ENCODE measurements at places on chromosomes 4 and X.
A peak's percentile ranks its signal among the peaks of the same experiment; 100 is the strongest.

GRCh38 chr4:38235354-38235753 is 275.2 kb downstream of the PTTG2 start:
- DNase-seq, result no peak

- DNase-seq, result no peak
Measured at GRCh38 chrX:21590012-21590776, 67.9 kb downstream of the KLHL34 start.

DNA sequence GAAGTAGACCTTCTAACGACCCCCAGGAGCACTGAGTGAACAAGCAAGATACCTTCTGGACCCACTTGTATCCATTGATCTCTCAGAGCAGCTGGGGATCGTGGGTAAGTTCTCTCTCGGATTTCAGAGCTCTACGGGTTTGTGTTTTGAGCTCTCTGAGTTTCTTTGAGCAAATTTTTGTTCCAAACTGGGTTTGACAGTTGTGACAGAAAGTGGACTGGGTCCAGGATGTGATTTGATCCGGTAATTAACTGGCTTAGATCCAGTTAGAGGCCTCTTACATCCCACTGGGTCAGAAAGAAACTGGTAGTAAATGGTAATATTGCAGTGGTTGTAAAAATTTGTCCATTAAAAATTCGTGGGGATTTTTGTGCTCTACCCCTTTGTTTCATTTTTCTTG is 459.2 kb downstream of the INPP4B start:
- no peak for DNase-seq

DNA sequence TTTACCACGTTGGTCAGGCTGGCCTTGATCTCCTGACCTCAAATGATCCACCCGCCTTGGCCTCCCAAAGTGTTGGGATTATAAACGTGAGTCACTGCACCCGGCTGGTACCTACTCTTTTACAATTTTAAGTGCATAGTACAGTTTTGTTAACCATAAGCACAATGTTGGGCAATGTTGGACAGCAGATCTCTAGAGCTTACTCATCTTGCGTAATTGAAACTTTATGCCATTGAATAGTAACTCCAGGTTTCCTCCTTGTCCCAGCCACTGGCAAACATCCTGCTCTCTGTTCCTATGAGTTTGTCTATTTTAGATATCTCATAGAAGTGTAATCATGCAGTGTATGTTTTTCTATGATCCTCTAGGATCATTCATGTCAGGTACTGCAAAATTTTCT is 9.3 kb upstream of the CPE start:
- DNase-seq, result no peak

DNA sequence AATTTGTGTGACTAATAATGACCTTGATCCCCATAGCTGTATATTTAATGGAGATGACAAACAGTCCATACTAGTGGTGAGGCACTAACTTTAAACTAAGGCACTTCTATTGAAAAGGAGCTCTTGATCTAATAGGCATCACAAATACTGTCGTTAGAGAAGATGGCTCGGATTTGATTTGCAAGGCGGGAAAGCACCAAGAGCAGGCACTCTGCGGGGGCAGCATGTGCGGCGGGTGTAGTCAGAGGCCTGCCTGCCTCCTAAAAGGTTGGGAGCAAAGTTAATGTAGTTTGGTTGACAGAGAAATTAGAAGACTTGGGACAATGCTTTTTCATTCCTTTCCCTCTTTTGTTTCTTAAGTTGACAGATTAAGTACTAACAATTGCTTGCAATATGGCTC is 278.8 kb downstream of the CFAP299 start:
- DNase-seq, result no peak

DNA sequence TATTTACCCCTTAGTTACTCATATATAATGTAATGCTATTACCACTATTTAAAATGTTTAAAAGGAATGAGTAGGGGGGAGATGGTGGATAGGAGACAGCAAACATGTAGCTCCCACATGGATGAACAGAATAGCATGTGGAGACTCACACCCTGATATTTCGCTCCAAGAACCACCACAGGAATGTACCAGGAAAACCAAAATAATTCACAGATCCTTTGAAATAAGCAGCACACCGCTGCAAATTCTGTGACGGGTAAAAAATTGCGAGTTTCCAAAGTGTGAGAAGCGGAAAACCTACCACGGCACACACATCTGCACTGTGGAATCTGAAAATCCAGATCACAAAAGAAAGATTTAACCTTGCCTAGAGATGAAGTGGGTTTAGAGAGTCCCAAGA is 428.2 kb downstream of the TLL1 start:
- DNase-seq, result no peak

- DNase-seq, result no peak
Measured at GRCh38 chr4:182141061-182141460, 102.1 kb upstream of the TENM3 start.

DNA sequence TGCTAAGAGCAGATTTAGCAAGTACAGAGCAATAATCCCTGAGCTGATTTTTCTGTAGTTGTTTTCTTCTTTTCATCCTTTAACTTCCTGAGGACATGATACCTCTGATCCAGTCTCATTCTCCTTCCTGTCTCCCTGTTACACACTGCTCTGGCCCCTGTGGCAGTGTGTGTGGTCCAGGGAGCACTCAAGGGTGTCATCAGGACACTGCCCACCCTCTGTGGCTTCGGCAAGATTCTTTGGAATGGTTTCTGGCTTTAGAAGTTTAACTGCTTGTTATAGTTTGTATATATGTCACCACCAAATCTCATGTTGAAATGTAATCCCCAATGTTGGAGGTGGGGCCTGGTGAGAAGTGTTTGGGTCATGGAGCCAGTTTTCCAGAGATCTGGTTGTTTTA is 637.3 kb downstream of the BCOR start:
- DNase-seq, result no peak

DNA sequence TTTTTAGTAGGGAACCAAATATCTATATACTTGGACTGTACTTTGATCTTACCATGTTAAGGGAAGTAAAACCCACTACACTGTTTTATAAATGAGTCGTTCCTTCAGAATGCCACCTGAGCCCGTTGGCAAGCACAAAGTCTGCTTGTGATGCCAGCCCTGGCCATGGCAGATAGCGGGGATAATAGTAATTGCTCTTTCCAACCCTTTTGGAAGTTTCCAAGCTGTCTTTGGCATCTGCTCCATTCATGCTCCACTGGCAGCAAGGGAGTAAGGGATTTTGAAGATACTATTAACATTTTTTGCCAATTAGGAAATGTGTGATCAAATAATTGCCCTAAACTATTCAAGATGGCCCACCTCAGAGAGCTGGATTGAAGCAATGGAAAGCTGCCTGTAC is 689.2 kb upstream of the SLIT2 start:
- DNase-seq, result no peak

- no peak for DNase-seq
Measured at GRCh38 chr4:114780205-114780604, 181.6 kb downstream of the UGT8 start.

- DNase-seq, result no peak
Measured at GRCh38 chr4:151718984-151719955, 41.5 kb downstream of the GATB start.

- no peak for DNase-seq
Measured at GRCh38 chr4:122914938-122915337, 7.5 kb downstream of the NUDT6 start.

- no peak for DNase-seq
Measured at GRCh38 chrX:36218801-36219200, 299.3 kb downstream of the CFAP47 start.

DNA sequence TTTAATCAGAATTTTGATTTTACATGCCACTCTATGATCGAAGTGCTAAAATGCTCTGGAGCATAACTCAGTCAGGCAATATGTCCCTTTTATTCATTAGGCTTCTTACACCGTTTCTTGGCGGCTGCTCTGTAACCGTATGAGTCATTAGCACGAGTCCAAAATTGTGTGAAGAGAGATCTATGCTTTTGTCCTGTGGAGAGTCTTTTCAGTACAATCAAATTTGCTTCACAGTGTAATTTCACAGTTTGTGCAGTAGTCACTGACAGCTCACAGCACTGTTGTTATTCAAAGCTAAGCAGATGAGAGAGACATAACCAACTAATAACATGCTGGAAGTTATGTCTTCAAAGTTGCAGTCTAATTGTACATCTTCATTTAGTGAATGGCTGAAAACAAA is 167.8 kb downstream of the PCDH10 start:
- DNase-seq, result no peak

GRCh38 chrX:87005885-87006284 is 511.7 kb upstream of the KLHL4 start:
- DNase-seq, result no peak

GRCh38 chr4:186789651-186790050 is 66.0 kb upstream of the FAT1 start:
- no peak for DNase-seq

- DNase-seq, result peak; percentile 51
Measured at GRCh38 chrX:106726485-106727437, at the start of gene RNF128. RNF128 (plus strand) TSS chrX:106726701; CDS start chrX:106726914, 213 bp downstream.

- DNase-seq, result no peak
Measured at GRCh38 chr4:1490654-1491327, 84.5 kb upstream of the NKX1-1 start.

DNA sequence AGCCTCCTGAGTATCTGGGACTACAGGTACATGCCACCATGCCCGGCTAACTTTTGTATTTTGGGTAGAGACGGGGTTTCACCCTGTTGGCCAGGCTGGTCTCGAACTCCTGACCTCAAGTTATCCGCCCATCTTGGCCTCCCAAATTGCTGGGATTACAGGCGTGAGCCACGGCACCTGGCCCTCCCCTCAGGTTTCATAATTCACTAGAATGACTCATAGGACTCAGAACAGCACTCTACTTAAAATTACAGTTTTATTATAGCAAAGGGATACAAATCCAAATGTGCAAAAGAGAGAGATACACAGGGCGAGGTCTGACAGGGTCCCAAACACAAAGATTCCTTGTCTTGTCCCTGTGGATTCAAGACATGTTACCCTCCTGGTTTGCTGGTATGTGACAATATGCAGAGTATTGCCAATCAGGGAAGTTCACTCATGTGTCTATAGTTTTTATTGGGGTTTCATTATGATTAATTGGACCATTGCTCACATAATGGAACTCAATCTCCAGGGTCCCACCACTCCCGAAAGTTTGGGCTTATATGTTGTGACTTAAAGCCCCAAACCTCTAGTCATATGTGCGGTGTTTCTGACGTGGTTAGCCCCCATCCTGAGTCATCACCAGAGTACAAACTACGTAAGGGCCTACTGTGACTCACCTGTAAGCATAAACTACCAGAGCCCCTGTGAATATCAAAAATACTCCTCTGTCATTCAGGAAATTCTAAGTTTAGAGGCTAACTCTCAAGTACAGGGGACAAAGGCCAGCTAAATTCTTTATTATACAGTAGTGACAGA is 5.2 kb downstream of the YIPF6 start:
- no peak for DNase-seq

- DNase-seq, result no peak
Measured at GRCh38 chr4:8267077-8267476, 2.5 kb upstream of the HTRA3 start.

- DNase-seq, result no peak
Measured at GRCh38 chr4:81180916-81181315, 34.1 kb downstream of the PRKG2 start.

DNA sequence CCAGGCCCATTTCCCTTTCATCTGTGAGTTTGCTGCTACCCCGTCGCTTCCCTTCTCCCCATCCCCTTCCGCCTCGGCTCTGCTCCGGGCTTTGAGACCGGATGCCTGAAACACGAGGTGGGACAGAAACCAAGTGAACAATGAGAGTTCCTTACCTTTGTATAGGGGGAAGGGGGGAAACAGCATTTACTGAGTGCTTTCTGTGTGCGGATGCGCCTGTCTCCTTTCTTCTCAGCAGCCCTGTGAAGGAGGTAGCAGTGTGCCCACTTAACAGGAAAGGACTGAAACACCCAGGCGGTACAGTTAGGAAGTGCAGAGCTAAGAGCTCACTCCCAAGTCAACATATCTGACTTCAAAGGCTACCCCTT is 43.2 kb upstream of the TMSB15B start:
- DNase-seq, result no peak

DNA sequence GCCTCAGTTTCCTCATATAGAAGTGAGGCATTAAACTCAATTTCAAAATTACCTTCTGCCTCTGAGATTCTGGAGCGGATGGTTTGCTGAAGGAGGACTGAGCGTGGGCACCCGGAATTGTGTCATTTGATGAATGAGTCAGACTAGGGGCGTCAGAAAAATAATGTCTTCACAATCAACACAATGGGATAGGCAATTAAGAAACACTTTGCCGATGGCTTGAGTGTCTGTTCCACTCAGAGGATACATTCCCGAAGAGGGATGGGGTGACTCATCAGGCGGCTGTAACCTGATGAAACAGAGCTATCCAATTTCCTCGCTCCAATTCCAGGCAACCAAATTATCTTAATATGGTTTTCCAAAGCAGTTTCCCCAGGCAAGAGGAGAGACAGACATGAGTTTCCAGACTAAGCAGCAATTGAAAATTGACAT is 1.2 kb upstream of the CHRNA9 start:
- DNase-seq, result no peak

- DNase-seq, result no peak
Measured at GRCh38 chrX:71181558-71181909, 36.9 kb downstream of the NLGN3 start.

DNA sequence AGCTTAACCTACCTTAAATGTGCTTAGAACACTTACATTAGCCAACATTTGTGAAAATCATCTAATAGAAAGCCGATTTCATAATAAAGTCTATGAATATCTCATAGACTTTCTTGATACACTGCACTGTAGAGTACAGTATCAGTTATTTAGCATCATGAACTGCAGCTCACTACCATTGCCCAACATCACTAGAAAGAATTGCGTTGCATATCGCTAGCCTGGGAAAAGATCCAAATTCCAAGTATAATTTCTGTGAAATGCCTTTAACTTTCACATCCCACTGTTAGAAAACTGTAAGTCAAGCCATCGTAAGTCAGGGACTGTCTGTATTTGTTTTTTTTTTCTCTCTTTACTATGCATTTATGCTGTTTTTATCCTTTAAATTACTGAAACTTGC is 918.6 kb upstream of the PABPC4L start:
- DNase-seq, result no peak

DNA sequence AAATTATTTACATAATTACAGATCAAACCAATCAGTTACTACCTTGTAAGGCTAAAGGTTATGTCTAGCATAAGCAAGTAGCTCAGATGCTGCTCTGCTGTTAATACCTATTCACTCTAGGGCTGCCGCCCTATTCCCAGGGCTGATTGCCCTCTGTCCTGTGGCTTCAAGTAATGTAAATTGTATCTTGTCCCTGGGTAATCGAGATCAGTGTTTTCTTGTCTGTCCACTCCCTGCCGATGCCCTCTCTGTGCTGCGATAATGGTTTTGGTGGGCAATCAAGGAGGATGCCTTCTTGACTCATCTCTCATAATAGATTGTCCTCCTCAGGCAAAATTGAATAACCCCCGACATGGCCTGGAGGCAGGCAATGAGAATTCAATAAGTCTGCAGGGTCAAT is 641.0 kb upstream of the PITX2 start:
- DNase-seq, result no peak

- no peak for DNase-seq
Measured at GRCh38 chr4:70183168-70183939, 12.2 kb upstream of the ODAM start.

DNA sequence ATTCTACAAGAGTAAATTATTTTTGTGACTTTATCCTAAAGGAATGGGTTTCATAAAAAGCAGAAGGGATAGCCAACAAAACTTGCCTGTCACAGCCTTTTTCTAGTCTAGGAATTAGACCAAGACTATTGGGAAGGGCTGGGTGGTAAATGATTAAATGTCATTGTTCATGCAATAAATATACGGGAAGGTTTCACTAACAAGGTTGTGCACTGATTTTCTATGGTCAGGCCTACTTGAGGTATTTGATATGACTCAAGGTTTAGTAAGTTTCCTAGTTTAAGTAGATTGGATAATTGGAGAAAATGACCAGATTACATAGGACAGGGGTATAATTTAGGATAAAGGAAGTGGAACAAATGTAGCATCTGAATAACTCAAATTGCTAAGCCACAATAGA is 249.1 kb upstream of the BMP3 start:
- DNase-seq, result no peak

Data from breast epithelium (tissue), 4 donors.